ENCODE measurements at places on chromosomes 3 and 15.
A peak's percentile ranks its signal among the peaks of the same experiment; 100 is the strongest.

DNA sequence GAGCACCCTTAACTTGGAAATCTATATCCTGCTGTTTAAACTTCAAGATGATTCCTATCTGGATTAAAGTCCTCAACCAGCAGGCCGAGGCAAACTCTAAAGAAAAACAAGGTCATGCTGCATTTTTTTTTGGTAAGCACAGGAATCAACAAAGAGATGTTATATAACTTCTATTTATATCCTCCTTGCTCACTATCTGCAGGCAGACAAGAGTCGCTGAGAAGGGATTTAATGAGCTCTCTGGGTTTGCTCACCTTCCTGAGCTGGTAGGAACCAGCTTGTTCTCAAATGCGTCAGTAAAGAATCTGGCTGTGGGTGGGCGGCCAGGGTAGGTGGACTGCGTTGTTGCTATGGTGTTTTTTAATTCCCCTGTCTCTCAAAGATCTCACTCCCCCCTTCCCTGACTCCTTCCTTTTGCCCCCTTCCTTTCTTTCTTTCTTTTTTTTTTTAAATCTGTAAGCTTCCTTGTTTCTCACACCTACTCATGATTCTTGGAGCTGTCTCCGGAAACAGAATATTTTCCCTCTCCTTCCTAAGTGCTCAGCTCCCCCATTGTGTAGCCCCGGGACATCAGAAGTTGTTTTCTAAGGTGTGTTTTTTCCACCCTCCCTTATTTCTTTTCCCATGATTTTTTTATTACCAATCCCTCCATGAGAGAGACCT lies 228.8 kb upstream of the BHLHE40 start:
- peak; percentile 96 for DNase-seq

- DNase-seq: peak; percentile 74
These were observed 9.5 kb downstream of the TYRO3 start for GRCh38 chr15:41568350-41569017.

DNA sequence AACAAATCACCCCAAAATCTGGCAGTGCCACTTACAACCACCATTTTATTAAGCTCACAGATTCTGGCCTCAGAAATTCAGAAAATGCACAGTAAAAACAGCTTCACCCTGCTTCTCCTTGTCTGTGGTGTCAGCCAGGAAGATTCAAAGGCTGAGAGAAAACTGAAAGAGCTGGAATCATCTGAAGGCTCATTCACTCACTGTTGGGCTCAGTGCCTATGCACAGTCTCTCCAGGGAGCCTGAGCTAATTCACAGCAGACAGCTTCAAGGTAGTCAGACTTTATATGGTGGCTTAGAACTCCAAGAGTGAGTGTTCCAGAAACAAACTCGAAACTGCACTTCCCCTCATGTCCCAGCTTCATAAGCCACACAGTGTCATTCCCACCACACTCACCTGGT lies 16.5 kb upstream of the PLOD2 start:
- no peak for DNase-seq

DNA sequence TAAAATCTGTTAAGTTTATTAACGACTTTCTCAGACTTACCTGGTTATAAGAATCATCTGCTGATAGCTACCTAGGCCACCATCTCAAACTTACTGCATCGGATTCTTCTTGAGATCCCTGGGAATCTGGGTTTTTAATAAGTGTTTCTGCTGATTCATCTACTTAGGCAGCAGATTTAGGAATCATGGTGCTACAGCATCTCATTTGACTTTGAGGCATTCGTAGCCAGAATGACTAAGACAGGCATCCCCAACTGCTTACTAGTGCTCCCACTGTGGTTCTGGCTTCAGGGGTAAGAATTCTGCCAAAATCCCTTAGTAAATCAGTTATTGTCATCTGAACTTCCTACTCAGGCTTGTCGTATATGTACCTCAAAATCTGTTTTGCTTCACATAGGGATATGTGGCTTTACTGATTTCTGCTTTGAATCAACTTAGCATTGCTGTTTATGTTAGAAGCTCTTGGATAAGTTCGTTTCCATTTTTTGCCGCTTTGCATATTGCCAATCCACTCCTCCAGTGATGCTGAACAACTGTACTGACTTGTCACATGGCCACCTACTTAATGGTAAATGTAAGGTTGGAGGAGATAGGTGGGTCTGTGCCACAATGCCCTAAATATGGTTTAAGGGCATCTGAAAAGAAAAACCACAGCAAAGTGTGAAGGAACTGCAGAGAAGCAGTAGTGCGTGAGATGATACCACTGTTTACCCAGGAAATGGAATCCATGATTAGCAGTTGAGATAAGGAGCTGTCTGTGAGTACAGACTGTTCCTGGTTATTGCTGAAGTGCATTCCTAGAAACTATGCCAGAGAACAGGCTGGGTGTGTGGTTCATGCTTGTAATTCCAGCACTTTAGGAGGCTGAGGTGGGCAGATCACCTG lies 60.3 kb downstream of the MAP6D1 start:
- DNase-seq: no peak

- DNase-seq: no peak
These were observed 1.6 kb downstream of the TATDN2 start for GRCh38 chr3:10249833-10250232.

- DNase-seq: no peak
These were observed 27.0 kb downstream of the KATNBL1 start for GRCh38 chr15:34182942-34183341.

DNA sequence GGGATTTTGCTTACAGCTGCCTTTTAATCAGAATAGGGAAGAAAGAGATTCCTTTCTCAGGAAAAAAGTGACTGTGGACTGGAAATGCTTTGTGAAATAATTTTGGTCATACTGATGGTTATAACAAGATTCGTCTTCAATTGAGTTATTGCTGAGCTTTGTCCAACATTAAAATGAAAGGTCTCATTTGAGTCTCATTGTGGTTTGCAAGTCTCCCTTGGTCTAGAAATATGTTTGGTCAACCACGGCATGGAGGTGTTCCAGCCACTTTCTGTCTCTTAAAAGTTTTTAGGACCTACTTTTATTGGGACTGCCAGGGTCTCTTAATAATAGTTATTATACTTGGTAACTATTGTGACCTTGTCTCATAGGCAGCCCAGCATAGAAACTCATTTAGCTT lies 15.3 kb downstream of the FLNB start:
- no peak for DNase-seq

GRCh38 chr15:54517366-54517765 lies 539.1 kb downstream of the UNC13C start:
- no peak for DNase-seq

DNA sequence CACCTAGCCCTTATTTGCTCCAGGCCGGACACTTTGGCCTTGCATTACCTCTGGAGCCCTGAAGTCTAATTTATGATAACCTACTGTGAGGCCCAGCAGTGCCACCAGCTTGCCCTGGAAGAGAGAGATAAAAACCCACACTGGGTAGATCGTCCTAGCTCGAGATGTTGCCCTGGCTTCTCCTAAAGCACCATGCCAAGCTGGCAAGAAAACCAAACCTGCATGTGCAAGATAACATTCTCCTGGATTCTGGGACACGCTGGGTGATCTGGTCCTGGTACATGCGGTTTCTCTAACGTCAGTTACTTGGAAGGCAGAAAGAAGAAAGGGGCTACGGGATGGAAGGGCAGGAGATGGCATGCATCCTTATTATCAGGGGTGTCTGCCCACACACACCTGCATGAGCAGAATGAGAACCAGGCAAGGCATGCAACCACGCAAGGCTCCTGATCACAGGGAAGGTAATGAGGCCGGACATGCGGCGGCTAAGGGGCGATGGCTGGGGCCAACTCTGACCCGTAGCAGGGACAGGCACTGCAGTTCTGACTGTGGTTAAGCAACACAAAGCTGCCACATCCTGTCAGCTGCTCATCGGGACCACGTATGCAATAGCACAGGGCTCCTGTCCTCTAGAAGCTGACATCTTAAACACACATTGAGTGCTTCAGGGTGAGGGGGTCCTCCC lies 73.0 kb downstream of the OXNAD1 start:
- DNase-seq: no peak

GRCh38 chr3:118165413-118165812 lies 869.2 kb downstream of the IGSF11 start:
- DNase-seq: no peak

GRCh38 chr3:193962986-193963685 lies 172.8 kb upstream of the HES1 start:
- no peak for DNase-seq

DNA sequence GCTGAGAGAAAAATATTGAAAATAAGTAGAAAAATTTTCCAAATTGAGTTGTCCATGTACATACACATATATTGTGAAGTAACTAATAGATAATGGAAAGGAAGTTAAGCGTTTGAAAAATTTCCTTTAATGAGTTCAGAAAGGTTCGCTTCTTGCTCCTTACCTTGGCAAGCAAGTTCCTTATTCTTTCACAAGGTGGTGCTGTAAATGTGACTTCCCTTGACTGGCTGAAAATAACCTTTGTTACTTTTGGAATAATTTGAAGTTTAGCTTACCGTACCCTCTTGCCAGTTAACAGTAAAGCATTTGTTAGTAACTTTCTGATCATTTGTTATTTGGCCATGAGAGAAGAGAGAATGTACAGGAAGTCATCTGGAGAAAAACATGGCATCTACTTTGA lies 41.6 kb downstream of the PYDC2 start:
- DNase-seq: no peak

DNA sequence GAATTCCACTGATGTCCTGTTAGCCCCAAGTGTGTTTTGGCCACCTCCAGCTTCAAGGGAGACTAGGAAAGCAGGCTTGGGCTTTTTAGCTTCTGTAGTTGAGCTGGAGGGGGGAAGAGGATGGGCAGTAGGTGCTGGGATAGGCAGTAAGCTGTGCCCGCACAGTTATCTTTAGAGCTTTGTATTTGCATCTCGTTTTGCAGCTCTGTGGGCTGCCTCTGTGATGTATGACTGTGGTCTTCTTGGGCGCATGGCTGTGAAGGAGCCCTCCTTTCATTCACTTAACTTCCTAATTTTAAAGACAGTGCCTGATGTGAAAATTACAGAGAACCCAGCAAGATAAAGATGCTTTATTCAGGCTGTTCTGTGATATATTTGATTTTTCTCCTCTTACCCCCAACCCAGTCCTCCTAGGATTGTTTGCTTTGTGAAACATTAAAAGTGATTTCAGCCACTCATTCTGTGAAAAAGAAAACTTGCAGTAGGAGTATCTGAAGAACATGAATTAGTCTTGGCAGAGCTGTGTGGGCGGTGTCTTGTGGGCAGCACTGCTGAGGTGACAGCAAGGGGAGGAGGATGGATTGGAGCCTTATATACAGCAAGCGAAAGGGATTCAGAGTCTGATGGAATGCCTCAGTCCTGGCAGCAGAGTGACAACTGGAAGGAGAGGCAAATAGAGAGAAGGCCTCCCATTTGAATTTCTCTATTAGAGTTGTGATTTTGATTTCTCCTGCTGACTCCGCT lies 74.3 kb downstream of the LARS2 start:
- no peak for DNase-seq

DNA sequence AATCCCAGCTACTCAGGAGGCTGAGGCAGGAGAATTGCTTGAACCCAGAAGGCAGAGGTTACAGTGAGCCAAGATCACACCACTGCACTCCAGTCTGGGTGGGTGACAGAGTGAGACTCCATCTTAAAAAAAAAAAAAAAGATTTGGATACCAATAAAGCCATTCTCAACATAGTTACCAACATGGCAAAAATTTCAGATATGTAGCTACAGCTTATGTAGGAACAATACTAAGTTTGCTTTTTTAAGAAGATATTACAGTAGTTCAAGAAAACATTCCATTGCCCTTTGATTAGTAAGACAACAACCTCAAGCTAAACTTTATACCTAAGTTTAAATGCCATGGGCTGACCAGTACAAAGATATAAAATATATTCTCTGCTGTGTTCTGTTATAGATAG lies 34.4 kb downstream of the ZNF106 start:
- DNase-seq: no peak

DNA sequence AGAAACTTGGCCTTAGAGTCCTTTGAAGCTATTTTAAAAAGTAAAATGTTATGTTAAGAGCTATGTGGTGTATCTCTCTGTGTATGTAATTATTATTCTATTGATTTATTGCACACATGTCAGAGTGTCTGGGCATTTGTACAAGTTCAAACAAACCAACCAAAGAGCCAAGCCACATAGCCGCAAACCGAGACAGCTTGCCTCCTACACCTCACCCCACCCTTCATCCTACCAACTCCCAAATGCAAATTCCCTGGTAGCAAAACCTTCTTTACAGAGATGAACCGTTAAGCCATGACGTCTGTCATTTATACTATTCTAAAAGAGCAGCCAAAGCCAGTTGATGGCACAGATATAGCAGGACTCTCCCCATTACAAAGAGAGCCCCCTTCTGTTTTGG lies 332.3 kb downstream of the ERC2 start:
- no peak for DNase-seq
